ENCODE measurements at places on chromosomes 7 and 10.

- DNase-seq, result no peak
Observed at GRCh38 chr7:134535272-134535918, 8.0 kb downstream of the AKR1B10 start.

DNA sequence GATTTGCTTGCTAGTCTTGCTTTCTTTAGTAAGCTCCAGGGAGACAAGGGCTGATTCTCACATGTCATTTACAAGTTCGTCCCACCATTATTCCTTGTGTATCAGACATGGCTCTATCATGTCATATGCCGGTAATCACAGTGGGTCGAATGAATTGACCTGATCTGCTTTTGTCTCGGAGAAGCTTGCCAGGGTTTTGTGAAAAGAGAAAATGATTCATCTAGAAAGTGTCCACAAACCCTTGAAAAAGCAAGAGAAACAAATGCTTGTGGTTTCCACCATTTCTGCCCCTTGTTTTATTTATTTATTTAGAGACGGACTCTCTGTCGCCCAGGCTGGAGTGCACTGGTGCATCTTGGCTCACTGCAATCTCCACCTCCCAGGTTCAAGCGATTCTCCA lies 278.5 kb downstream of the TCF7L2 start:
- DNase-seq, result no peak

GRCh38 chr10:110172155-110172554 lies 35.2 kb upstream of the MXI1 start:
- DNase-seq, result no peak

- DNase-seq, result no peak
Observed at GRCh38 chr10:52617346-52617745, 155.2 kb downstream of the MBL2 start.

- no peak for DNase-seq
Observed at GRCh38 chr7:11985971-11986370, 154.0 kb upstream of the THSD7A start.

- no peak for DNase-seq
Observed at GRCh38 chr10:665579-666091, 23.8 kb downstream of the DIP2C start.

GRCh38 chr10:70319183-70319582 lies 35.4 kb upstream of the NPFFR1 start:
- no peak for DNase-seq

DNA sequence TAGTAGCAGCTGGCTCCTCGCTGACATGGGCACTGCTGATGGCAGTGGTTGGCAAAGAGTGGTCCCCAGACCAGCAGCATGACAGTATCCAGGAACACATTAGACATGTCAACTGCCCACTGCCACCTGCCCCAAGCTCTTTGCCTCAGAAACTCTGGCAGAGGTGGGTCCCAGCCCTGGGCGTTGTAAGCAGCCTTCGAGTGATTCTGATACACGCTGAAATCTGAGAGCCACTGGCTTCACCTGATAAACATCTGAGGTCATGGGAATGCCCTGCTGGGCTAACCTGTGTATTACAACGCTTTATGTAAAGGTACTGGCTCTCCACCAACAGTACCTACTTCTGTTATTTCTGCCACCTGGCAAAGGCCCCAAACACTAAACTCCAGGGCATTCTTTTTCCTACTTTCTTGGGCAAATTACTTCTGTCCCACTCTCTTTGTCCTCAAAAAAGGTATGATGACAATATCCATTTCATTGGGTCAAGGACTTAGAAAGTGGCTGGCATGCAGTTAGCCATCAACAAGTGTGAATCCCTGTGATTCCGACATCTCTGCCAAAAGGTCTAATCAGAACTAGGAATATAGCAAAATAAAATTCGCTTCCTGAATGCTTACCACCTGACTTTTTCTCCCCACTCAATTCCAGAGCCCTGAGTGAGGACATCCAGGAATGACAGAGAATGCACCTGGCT lies 9.2 kb downstream of the SGMS1 start:
- DNase-seq, result no peak

DNA sequence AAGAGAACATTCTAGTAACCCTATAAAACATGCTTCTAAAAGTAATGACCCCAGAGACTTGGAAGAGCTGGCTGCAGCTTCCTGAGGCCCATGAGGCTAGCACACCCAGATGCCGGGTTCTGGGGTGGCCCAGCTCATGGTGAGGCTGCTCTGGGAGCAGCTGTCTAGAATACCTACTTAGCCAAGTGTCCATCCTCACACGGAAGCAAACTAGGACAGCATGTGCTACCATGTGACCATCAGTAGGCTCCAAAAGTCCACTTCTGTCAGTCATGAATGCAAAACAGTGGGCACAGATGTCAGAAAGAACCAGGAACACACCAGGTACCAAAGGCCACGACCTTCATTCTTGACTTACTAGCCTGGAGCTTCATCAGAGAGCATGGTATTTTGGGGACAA lies 32.4 kb downstream of the CTBP2 start:
- DNase-seq, result no peak

- no peak for DNase-seq
Observed at GRCh38 chr7:13949445-13949844, 40.0 kb downstream of the ETV1 start.

DNA sequence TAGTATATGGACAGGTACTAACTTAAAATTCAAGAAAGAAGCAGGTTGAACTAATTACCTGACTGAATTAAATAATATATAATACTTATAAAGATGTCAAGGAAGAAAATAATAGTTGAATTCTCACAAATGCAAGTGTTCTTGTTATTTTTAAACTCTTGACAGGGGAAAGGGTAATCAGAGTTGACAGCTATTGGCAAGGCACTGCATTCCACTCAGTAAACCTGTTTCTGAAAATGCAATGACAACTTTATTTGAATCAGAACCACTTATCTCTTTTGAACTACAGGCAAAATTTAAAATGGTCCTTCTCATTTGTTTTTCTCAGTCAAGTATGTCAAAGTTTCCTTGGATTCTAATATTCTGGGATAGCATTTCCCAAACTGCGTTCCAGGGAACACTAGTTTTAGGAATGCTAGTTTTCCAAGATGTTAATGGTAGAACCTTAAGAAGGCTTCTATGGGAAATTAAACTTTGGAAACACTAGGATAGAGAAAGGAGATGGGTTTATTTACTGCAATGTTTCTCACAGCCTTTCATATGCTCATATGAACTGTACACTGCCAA lies 103.7 kb upstream of the LRRN3 start:
- DNase-seq, result no peak

DNA sequence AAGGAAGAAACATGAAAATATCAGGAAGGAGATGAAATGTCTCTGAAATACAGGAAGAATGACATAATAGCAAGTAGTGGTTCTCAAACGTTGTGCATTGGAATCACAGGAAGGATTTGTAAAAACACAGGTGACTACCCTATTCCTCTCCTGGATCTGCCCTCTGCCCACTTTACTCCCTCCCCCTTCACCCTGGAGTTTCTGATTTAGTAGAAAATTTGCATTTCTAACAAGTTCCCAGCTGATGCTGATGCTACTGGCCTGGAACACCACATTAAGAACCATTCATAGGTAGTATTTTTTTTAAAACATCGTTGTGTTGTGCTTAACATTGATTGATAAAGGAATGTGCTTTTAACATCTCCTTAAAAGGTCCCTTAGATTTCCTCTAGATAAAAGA lies 130.9 kb downstream of the PHF14 start:
- no peak for DNase-seq

GRCh38 chr7:110835849-110836248 lies 255.1 kb upstream of the LRRN3 start:
- DNase-seq, result no peak

DNA sequence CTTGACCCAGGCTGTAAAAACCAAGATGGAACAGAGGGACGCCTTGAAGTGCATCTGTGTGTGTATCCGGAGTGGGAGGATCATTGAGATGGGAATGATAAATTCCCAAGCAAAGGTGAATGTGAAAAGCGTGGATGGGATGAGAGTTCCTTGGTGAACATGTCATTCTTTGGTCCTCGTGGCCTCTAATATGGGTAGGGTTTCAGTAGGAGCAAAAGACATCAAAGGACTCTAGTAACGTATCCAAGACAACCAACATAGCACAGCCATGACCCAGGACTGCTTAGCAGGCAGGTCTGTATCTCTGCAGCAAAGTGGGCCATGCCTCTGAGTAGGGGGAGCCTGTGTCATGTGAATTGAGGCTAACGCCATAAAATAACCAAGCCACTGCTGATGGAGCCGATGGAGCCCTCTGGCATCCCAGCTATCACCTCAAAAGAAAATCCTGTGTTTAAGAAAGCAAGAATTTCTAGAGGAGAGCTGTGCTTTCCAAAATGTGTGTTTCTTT lies 98.6 kb downstream of the CCDC3 start:
- DNase-seq, result no peak

DNA sequence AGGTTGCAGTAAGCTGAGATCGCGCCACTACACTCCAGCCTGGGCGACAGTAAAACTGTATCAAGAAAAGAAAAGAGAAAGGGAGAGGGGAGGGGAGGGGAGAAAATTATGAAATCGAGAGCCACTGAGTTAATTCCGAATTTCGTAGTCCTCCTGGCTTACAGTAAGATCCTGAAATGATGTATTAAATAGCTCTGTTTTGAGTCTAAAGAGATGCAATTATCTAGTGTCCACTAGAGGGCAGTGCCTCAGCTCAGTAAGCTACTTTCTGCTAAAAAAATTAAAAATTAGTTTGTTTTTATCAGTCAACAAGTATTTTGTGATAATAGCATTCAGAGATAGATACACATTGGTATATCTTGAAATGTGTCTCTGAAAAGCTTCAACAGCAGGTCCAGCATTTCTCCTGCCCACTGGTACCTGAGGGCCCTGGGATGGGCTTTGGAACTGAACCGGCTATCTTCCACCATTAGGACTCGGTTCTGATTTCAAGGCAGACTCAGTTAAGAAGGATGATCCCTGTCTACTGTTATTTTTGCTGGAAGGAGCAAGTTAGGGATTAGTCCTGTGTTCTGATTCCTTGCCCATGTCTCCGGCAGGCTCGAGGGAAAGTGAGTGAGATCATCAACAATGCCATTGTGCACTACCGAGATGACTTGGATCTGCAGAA lies 19.5 kb downstream of the TSPAN33 start:
- DNase-seq, result peak; percentile 54

- no peak for DNase-seq
Observed at GRCh38 chr7:154442939-154443338, 390.7 kb downstream of the DPP6 start.

DNA sequence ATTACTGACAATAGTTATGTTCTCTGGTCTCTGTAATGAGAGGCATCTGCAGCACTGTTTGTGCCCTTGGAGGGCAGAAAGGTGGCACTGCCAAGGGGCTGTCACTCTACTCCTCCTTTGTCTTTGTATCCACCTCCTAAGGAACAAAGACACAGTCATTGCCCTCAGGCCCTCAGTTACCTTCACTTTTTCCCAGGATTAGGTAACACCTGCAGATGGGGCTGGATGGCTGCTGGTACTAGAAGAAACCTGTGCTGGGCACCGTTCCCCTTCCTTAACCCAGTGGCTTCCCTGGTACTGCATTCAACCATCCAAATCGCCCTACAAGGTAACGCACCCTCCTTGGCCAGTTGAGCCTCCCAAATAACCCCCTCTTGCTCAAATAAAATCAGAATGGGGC lies 246.9 kb upstream of the NEBL start:
- DNase-seq, result no peak

DNA sequence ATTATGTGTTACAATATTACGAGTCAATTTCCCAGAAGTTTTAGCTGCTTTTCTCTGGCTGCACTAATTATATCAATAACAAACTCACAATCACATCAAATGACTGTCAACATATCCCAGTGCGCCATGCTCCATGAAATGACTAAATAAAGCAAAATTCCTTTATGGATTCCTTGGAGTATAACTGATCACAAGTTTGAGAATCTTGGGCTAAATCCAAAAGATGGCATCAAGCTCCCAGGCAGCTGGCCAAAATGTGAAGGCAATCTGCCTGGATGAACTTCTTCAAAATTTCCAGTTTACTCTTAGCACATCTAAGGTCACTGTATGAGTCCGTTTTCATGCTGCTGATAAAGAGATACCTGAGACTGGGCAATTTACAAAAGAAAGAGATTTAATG lies 210.8 kb downstream of the CCSER2 start:
- DNase-seq, result no peak

GRCh38 chr10:126243306-126243705 lies 145.0 kb downstream of the ADAM12 start:
- DNase-seq, result no peak

- no peak for DNase-seq
Observed at GRCh38 chr7:107207459-107207858, 38.7 kb downstream of the HBP1 start.

DNA sequence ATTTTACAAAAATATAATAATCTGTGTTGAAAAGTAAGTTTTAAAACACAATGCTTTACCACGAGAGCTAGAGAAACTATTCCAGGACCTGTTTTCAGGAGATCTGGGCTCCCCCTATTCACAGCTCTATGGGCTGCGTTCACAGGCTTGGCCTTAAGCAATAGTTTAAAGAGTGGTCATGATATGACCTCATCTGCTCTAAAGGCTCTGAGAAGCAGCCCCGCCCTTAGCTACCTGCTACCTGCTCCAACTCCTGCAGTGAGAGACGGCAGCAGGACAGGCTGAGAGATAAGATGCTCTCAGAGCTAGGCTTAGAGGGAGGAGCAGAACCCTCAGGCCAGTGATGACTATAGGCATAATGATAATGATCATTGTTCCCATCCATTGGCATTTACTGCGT lies 12.6 kb downstream of the ALOX5 start:
- no peak for DNase-seq

All from CD4-positive, alpha-beta T cell treated with Interleukin-4 for 4 hours (primary cell).